Anterior cingulate cortex (tissue), 58 donors: ENCODE measurements at places on chromosomes 13 and 19.

- no peak for DNase-seq
These were observed 6.0 kb downstream of the ACP4 start for GRCh38 chr19:50796128-50796633.

DNA sequence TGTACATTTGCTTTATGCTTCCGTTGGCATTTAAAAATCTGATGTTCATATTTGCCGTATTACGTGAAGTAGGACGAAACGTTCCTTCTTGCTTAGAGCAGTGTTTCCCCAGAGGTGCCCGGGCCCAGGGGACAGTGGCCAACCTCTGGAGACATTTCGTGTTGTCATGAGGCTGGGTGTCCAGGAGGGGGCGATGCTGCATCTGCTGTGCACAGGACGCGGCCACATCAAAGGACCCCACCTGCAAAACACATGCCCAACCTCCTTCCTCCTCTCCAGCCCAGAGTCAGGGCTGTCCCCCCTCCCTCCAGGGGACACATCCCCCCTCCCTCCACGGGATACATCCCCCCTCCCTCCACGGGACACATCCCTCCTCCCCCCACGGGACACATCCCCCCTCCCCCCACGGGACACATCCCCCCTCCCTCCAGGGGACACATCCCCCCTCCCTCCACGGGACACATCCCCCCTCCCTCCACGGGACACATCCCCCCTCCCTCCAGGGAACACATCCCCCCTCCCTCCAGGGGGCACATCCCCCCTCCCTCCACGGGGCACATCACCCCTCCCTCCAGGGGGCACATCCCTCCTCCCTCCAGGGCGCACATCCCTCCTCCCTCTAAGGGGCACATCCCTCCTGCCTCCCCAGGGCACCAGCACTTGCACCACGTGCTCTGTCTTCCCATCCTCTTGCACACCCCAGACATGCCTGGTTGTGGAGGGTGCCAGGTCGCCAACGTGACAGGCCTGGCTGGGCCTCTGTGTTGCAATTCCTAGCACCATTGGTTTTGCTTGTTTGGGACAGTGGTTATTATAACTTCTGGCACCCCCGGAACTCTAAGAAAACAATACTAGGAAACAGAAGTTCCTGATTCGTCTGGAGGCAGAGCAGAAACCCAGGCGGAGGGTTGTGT lies 46.7 kb downstream of the GAS6 start:
- DNase-seq: peak; percentile 52

DNA sequence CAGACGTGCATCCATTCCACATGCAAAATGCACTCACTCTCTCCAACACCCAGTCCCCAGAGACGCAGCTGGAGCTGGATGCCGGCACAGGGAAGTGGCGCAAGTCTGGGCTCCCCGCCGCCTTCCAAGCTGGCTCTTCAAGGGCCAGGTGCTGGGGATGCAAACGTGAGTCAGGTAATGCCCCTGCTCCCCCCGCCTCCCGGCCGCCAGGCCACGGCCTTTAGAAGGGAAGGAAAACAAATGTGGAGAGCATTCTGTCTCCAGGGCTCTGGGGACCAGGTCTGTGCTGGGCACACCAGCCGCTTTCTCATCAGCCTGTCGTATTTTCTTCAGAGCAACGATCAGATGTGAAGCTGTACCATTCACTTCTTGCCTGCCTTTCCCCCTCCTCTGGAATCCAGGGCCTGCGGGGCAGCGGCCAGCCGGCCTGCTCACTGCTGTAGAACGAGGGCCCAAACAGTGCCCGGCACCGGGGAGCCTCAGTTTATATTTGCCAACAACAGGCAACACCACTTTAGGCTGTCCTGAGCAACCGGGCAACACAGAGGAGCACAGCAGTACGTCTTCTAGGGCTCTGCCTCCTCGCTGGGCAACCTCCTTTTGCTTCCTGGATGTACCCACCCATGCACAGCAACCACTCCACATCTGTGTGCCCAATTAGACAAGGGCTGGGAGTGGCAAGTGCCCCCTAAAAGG lies 3.8 kb downstream of the RAB20 start:
- DNase-seq: no peak

- no peak for DNase-seq
These were observed 56.9 kb upstream of the GTF2F2 start for GRCh38 chr13:45063261-45063860.

DNA sequence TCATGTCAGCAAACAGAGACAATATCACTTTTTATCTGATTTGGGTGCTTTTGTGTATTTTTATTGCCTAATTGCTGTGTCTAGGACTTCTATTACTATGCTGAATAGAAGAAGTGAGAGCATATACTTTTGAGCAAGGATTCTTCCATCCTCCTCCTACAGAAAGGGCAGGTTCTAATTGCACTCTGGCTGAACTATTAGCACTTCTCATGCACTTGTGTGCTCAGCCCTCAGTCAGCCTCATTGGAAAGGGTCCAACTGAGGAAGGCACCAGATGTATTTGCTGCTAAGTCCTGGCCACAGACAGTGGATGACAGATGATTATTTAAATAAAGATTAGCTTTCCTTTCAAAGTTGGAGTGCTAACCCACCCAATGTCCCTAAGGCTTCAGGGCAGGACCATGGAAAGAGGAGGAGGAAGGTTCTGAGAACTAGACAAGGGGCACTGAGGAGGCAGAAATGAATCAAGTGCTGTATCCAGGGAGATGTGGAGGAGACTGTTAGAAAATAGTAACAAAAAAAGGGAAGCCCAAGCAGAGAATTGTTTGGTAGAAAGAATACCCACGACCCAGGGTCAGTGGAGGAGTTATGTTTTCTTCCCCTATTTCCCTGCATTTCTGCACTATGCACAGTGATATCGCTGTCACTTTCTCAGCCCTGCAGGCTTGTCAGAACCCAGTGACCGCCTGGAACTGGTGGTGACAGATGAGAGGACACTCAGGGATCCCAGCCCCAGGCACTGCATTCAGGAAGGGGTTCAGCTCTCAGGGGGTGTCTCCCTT lies 8.0 kb downstream of the LILRB4 start:
- no peak for DNase-seq

DNA sequence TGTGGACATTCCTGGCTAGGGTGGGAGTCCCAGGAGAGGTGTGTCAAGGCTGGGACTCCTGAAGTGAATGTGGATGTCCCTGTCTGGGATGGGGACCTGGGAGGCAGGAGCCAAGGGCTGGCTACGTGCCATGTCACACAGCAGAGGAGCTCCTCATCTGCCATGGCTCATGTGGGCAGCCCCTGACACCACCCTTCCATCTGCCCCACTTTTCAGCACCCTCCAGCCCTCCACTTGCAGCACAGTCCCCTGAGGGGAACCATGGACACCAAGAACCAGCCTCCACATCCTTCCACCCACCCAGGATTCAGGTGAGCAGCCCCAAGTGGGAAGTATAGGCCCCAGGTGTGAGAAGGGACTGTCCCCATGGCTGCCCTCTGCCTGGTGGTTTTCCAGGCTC lies 1.7 kb downstream of the ZNF446 start:
- DNase-seq: no peak

- DNase-seq: no peak
These were observed 63.0 kb upstream of the SOX1 start for GRCh38 chr13:112003941-112004340.

DNA sequence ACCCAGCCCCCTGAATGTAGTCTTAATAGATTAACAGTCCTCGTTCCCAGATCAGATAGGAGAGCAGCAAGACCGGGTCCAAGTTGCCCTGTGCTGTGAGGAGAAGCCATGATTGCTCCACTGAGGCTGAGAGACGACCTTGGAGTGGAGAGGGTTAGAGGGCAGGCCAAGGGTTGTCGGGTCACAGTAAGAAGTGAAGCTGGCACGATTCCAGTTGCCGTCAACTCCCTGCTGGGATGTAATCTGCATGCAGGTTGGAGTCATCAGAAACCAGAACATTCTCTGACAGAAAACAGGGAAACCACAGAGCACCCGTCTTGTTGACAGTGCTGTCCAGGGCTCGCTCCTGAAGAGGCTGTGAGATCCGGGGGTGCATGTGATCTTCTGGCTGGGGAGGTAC lies 19.0 kb upstream of the ATP11A start:
- no peak for DNase-seq

GRCh38 chr13:112690283-112690929 lies 568 bp downstream of the ATP11A start:
- DNase-seq: no peak

GRCh38 chr13:46495651-46496050 lies 57.3 kb upstream of the LRCH1 start:
- no peak for DNase-seq

GRCh38 chr13:25725104-25725503 lies 326.7 kb downstream of the SHISA2 start:
- no peak for DNase-seq

- no peak for DNase-seq
These were observed 561.1 kb downstream of the EFNB2 start for GRCh38 chr13:105974380-105974779.

DNA sequence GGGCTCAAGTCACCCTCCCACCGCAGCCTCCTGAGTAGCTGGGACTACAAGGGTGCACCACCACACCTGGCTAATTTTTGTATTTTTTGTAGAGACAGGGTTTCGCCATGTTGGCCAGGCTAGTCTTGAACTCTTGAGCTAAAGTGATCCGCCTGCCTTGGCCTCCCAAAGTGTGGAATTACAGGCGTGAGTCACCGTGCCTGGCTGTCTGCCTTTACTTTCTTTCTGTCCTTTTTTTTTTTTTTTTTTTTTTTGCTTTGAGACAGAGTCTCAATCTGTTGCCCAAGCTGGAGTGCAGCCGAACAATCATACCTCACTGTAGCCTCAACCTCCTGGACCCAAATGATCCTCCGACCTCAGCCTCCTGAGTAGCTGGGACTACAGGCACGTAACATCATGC lies 25.0 kb upstream of the OR1M1 start:
- no peak for DNase-seq

- no peak for DNase-seq
These were observed at the start of gene TUBA3C for GRCh38 chr13:19181621-19182485. Gene TUBA3C (minus strand): TSS chr13:19181824. CDS start chr13:19181747, 77 bp downstream.

- no peak for DNase-seq
These were observed 27.9 kb upstream of the STARD13 start for GRCh38 chr13:33313504-33313903.

GRCh38 chr13:41970918-41971317 lies 10.0 kb upstream of the VWA8 start:
- DNase-seq: no peak

DNA sequence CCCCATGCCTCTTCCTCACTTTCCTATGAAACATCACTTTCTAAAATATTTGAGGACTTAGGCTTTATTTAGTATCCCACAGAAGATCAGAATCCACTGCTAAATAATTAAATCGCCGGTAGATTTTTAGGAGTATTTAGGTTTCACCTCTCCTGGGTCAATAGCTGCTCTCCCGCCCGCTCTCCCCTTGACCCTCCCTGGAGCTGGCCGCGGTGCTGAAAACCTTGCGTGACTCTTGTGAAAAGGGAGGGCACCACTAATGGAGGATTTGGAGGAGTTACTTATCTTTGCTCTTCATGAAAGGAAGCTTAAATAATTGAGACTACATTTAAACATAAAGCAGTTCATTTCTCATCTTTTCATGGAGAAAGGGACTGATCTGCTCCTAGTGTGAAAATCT lies 14.1 kb downstream of the POU4F1 start:
- DNase-seq: no peak

- no peak for DNase-seq
These were observed 133.2 kb downstream of the VWA8 start for GRCh38 chr13:41827507-41828213.
